A549 treated with ZK216348 at 1 μM for 4 hours (cell line): ENCODE measurements at places on chromosomes 11 and 22. TPM values are rescaled to one million over a fixed set of nuclear protein-coding genes. Genes with fewer than 3 reads are reported as not detected.

Gene CECR2
- total RNA-seq: 0.08 to 0.14 TPM (median 0.12 TPM) in 5 replicates

Gene COX8A
- 466 to 1,036 TPM (median 955 TPM) in 5 replicates for total RNA-seq

Gene CRYBB1
- not detected in 5 replicates for total RNA-seq

Gene B3GAT1
- not detected in 5 replicates for total RNA-seq

Gene MYH9
- total RNA-seq: 139 to 200 TPM (median 173 TPM) in 5 replicates

Gene PNPLA5
- total RNA-seq: not detected in 5 replicates

Gene MRGPRF
- total RNA-seq: 0.06 to 0.09 TPM in 2 of 5 replicates, not detected in the others

Gene P2RY2
- total RNA-seq: 7.2 to 15.2 TPM (median 12.8 TPM) in 5 replicates

Gene DMC1
- total RNA-seq: 2.4 to 5.4 TPM (median 3.3 TPM) in 5 replicates

Gene CBLIF
- total RNA-seq: not detected in 5 replicates

Gene SLC43A3
- 0.38 to 0.75 TPM (median 0.53 TPM) in 5 replicates for total RNA-seq

Gene SAC3D1
- 27.0 to 62.7 TPM (median 56.1 TPM) in 5 replicates for total RNA-seq

Gene ARHGAP32
- 2.9 to 6.8 TPM (median 4.5 TPM) in 5 replicates for total RNA-seq

Gene CYP2D6
- 0.40 to 0.54 TPM (median 0.50 TPM) in 5 replicates for total RNA-seq

Gene GDPD4
- not detected in 5 replicates for total RNA-seq

Gene OOSP1
- not detected in 5 replicates for total RNA-seq

Gene RASSF10
- total RNA-seq: 1.6 to 4.3 TPM (median 3.4 TPM) in 5 replicates

Gene DDX25
- total RNA-seq: 0.17 TPM in 1 of 5 replicates, not detected in the others

Gene KRTAP5-2
- not detected in 5 replicates for total RNA-seq

Gene GVQW3
- 0.28 to 1.5 TPM (median 1.1 TPM) in 5 replicates for total RNA-seq

Gene ZNF215
- total RNA-seq: 1.0 to 1.7 TPM (median 1.2 TPM) in 5 replicates

Gene ELMOD1
- total RNA-seq: 0.25 to 0.42 TPM (median 0.32 TPM) in 5 replicates

Gene TMEM258
- 198 to 277 TPM (median 228 TPM) in 5 replicates for total RNA-seq

Gene DUSP18
- 4.2 to 5.6 TPM (median 4.8 TPM) in 5 replicates for total RNA-seq

Gene TECTA
- 0.04 TPM in 2 of 5 replicates, not detected in the others for total RNA-seq

Gene TCN2
- total RNA-seq: 3.1 to 6.1 TPM (median 4.7 TPM) in 5 replicates

Gene NRIP3
- 0.81 to 1.1 TPM (median 0.98 TPM) in 5 replicates for total RNA-seq

Gene PDE3B
- 1.3 to 2.7 TPM (median 2.4 TPM) in 5 replicates for total RNA-seq

Gene GAS2
- total RNA-seq: 0.75 to 1.1 TPM (median 1.0 TPM) in 5 replicates

Gene SLC17A6
- not detected in 5 replicates for total RNA-seq

Gene TANGO2
- 13.1 to 16.0 TPM (median 15.6 TPM) in 5 replicates for total RNA-seq

Gene C11orf21
- not detected in 5 replicates for total RNA-seq

Gene SLC22A25
- total RNA-seq: not detected in 5 replicates

Gene KAT5
- 35.6 to 53.4 TPM (median 50.5 TPM) in 5 replicates for total RNA-seq

Gene MOB2
- total RNA-seq: 38.3 to 49.7 TPM (median 44.4 TPM) in 5 replicates

Gene PKNOX2
- not detected in 5 replicates for total RNA-seq

Gene RNF169
- total RNA-seq: 3.7 to 6.0 TPM (median 5.3 TPM) in 5 replicates

Gene F2
- 2.0 to 3.0 TPM (median 2.4 TPM) in 5 replicates for total RNA-seq

Gene UBXN1
- 89.4 to 131 TPM (median 123 TPM) in 5 replicates for total RNA-seq

Gene NXPE1
- not detected in 5 replicates for total RNA-seq

Gene HOATZ
- not detected in 5 replicates for total RNA-seq

Gene APOA4
- total RNA-seq: not detected in 5 replicates

Gene RAC2
- 0.19 to 0.22 TPM in 2 of 5 replicates, not detected in the others for total RNA-seq

Gene TRIM68
- total RNA-seq: 8.2 to 10.8 TPM (median 9.7 TPM) in 5 replicates

Gene FOSL1
- 132 to 214 TPM (median 155 TPM) in 5 replicates for total RNA-seq

Gene NOL12
- 24.9 to 30.9 TPM (median 28.2 TPM) in 5 replicates for total RNA-seq

Gene CSNK2A3
- 1.8 to 2.8 TPM (median 1.9 TPM) in 5 replicates for total RNA-seq

Gene SPDYC
- not detected in 5 replicates for total RNA-seq

Gene FXYD2
- total RNA-seq: 14.5 to 21.4 TPM (median 17.9 TPM) in 5 replicates

Gene SAA2
- total RNA-seq: 0.65 TPM in 1 of 5 replicates, not detected in the others

Gene TRIM3
- total RNA-seq: 16.3 to 25.3 TPM (median 19.7 TPM) in 5 replicates

Gene MYOD1
- total RNA-seq: not detected in 5 replicates

Gene YAP1
- total RNA-seq: 45.5 to 75.2 TPM (median 60.5 TPM) in 5 replicates
